ENCODE measurements at places on chromosomes 7 and 10.

DNA sequence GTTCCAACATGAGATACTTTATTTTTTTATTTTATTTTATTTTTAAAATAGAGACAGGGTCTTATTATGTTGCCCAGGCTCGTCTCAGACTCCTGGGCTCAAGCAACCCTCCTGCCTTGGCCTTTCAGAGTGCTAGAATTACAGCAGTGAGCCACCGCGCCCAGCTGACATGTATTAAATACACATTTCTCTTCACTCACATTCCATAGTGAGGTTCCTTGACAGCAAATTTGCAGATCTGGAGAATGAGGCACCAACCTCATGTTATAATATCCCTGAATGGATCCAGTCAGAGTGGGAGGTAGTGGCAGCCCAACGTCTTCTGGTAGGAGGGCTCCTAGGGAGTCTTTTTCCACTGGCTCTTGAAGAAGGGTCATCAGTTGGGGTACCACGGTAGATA lies 46.1 kb downstream of the OGDH start:
- no peak for DNase-seq

- DNase-seq = no peak
Observed at GRCh38 chr10:11874568-11875493, 51.7 kb downstream of the PROSER2 start.

DNA sequence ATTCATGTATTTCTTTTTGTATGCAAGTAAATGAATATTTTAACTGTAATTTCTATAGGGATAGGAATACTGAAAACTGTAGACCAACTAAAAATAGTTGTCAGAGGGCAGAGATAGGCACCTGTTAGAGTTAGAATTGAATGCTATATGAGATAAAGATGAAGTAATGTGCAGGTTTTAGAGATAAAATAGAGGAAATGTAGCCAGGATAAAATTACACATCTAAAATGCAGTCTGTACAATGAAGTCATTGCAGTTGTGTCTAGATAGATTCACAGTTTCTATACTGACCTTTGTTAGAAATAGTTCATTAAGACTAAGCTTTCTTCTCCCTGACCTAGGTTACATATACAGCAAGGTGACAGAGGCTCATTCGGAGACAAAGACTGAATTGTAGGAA lies 46.2 kb downstream of the SMNDC1 start:
- no peak for DNase-seq

- DNase-seq = no peak
Observed at GRCh38 chr7:22443370-22444180, 56.4 kb downstream of the STEAP1B start.

DNA sequence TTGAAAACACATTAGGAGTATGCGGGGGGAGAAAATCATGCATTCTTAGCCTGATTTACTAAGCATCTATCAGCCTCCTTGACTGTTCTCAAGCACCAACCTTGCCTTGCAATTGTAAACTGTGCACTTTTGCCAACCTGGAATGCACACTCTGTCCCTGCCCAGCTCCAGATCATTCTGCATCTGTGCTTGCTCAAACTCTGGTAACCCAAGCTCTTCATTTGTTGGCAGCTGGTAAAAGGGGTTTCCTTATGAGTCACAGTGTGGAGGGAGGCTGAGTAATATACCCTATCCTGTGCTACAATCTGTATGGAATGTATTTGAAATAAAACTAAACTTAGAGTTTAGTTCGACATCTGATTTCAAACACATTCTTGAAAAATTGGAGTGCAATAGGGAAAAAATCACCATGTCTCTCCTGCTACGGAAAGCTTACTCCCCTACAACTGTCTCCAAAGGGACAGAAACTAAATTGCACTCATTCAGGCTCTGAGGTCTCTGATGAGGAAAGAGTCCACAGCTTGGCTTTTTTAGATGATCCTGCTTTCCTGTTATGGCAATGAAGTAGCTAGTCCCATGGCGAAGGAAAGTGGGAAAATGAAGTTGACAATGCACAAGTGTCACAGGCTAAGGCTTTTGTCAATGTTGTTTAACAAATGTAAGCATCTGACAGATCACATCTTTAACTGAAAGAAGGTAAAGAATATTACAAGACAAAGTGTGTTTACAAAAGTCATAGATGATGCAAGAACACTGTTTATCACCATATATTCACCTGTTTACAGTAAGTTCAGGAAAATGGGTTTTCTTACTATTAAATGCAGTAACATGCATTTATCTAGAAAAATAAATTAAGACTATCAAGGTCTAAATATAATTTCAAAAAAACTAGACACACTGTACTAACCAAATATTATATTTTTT lies 61.9 kb downstream of the TES start:
- DNase-seq = no peak

- DNase-seq = no peak
Observed at GRCh38 chr10:103278862-103279298, 1.9 kb downstream of the INA start.

DNA sequence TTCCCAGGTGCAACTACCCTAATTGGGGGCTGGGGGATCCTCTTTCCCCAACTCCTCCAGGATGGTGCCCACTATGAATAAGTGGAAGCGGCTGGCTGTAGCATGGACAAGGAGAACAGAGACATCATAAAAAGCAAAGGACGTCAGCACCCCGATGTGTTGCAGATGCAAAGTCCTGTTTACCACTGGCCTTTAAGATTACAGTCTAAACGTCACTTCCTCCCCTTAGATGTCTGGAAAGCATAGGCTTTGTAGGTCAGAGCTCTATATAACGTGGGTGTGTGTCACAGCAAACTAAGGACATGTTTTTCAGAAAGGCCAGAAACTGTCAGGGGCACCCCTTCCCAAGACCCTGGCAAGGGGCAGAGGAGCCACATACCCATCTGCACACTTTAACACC lies 7.9 kb downstream of the COBL start:
- DNase-seq = no peak

DNA sequence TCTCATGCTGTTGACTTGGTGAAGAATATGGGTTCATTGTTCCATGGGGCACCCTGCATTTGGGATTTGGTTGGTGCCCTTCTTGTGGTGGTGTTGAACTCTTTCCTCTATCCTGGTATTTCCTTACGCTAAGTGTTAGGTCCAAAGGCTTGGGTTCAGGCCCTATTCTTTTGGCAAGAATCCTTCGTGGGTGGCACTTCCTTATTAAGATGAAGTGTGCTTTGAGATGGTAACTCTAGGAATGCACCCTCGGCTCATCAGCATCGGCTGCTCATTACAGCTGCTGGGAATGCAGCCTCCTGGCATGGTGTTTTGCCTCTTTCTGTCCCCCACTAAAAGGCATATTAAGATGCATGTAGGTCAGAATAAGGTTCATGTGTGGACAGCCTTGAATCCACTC lies 380.7 kb downstream of the RPS24 start:
- DNase-seq = no peak

DNA sequence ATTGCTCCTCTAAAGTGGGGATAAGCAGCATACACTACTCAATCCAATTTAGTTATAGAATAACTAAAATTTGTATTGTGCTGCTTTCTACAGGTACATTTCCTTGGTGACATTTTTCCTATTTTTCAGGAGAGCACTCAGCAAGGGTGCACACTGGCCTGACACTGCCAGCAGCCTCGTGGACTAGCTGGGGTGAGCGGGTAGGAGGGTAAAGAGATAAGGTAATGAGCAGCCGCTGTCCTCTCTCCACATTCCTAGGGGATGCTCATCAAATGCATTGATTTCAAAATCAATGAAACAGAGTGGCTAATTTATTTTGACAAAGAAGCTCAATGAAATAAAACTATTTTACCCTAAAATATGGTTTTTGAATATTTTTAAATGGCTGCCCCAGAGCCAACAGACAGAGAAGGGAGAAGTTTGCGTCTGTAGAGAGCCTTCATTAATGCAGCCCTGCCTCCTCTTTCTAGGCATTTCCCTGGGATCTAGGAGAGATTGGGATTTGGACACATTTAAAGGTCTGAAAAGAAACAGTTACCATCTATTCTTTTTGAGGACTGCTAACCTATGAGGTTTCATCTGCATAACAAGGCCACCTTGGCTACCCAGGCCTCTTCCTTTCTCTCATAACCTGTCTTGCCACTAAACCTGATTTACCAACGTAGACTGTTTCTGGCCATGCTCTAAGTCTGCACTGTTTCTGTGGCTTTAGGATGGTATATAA lies 561.0 kb downstream of the IPMK start:
- DNase-seq = no peak

GRCh38 chr7:2037301-2037807 lies 195.4 kb downstream of the MAD1L1 start:
- no peak for DNase-seq

DNA sequence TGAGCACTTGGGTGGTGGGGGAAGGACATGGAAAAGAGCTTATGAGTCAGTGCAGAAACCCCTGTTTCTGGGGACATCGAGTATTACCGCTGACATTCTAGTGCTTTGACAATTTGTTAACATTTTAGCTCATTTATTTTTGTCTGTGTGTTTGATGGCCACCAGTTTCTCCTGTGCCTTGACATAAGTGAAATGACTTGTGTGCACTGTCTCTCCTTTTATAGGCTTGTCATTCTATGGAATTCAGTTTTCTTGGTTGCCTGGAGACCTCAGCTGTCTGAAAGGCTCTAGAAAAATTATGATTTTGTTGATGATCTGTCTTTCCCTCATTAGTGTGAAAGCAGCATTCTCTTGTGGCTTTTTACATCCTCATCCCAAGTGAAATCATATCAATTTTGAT lies 190.0 kb upstream of the SMIM30 start:
- no peak for DNase-seq

GRCh38 chr10:113869789-113870188 lies 15.3 kb downstream of the NHLRC2 start:
- no peak for DNase-seq

DNA sequence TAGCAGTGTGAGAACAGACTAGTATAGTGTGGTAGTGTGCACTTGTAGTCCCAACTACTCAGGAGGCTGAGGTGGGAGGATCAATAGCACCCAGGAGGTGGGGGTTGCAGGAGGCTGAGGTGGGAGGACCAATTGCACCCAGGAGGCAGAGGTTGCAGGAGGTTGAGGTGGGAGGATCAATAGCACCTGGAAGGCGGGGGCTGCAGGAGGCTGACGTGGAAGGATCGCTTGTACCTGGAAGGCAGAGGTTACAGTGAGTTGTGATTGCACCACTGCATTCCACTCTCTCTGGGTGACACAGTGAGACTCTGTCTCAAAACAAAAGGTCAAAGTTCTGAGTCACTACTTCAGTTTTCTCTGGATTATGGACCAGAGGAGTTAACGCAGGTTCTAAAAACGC lies 22.6 kb upstream of the DIP2C start:
- no peak for DNase-seq

DNA sequence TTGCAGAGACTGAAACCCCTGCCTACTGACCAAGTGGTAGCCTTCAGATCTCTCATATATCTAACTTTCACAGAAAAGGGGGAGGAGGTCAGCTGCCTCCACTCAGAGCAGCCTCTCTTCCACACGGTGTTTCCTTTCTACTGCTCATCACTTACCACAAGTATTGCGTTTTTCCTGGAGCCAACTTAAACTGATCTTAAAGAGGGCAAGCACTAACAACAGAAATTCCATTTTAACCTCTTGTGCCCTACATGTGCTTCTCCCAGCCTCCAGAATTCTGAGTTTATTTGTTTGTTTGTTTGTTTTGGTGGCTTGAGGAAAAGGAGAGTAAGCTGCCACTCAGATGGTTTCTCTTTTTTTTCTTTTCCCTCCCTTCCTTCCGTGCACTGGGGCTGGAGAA lies 19.1 kb downstream of the SKIDA1 start:
- no peak for DNase-seq

DNA sequence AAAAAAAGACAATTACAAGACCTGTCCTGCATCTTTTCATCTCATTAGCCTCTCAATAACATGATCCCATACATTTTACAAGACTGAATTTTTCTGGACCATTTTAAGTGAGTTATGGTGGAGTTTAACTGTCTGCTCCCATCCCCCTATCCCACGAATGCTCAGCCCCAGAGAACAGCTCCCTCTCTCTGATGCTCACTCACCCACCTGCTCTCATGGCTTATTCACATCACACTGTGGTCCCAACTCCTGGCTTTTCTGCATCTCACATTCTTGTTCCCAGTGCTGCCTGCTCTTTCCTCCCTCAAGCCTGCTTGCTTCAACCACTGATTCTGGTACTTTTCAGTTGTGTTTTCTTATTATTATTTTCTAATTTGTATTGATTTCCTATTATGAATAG lies 20.4 kb upstream of the CCSER2 start:
- no peak for DNase-seq

DNA sequence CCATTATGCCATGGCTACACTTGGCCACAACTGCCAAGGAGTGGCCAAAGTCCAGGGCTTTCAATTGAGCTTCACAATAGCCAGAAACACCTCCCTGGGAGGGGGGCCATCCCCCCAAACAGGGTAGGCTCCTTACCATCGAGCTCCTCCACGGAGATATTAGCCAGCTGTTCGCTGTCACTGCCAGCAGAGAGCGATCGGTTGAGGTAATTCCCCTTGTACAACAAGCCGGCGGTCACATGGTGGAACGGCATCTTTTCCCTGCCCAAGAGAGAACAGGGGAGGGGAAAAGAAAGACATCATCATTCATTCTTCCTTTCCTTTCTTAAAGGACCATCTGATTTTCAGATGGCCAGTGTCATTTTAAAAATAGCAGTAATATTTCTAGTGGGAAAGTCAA lies 133.6 kb downstream of the CALN1 start:
- no peak for DNase-seq

GRCh38 chr7:117962366-117962994 lies 89.2 kb upstream of the CTTNBP2 start:
- DNase-seq = no peak

- DNase-seq = no peak
Observed at GRCh38 chr10:27660268-27660667, 85.4 kb downstream of the MKX start.

Data from hypothalamus (tissue), 51 donors.